Activated CD4-positive, alpha-beta memory T cell treated with anti-CD3 and anti-CD28 coated beads, Interleukin-2, amount 10 ng/mL, durations not matched to agents 7 days and 5 days (primary cell): ENCODE measurements at places on chromosomes 13 and 19.

GRCh38 chr13:91946498-91947070 lies 548.2 kb downstream of the GPC5 start:
- DNase-seq = no peak

DNA sequence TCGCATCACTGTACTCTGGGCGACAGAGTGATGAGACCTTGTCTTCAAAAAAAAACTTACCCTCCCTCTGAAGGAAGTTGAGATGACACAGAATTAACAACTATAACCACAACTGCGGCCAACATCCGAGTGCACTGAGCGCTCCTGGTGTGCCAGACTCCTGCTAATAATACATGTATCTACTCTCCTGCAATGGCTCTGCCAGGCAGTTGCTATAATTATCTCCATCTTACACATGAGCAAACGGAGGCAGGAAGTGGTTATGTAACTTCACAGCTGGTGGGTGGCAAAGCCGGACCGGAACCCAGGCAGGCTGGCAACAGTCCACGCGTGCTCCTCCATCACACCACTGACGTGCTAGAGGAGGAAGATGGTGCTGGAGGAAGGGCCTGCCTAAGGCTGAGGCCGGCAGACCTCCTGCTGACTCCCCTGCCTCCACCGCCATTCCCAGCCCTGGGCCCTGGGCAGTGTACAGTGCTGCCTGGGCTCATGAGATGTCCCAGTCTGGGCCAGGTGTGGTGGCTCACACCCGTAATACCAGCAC lies 12.6 kb downstream of the XRCC1 start:
- peak; percentile 85 for DNase-seq

- DNase-seq = no peak
These were observed 72.8 kb downstream of the GNG7 start for GRCh38 chr19:2629491-2630351.

GRCh38 chr13:110644892-110645521 lies 29.7 kb downstream of the NAXD start:
- DNase-seq = peak; percentile 64

- DNase-seq = no peak
These were observed 11.5 kb downstream of the THOP1 start for GRCh38 chr19:2796659-2797266.

GRCh38 chr13:39935155-39935554 lies 279.7 kb downstream of the COG6 start:
- DNase-seq = no peak

DNA sequence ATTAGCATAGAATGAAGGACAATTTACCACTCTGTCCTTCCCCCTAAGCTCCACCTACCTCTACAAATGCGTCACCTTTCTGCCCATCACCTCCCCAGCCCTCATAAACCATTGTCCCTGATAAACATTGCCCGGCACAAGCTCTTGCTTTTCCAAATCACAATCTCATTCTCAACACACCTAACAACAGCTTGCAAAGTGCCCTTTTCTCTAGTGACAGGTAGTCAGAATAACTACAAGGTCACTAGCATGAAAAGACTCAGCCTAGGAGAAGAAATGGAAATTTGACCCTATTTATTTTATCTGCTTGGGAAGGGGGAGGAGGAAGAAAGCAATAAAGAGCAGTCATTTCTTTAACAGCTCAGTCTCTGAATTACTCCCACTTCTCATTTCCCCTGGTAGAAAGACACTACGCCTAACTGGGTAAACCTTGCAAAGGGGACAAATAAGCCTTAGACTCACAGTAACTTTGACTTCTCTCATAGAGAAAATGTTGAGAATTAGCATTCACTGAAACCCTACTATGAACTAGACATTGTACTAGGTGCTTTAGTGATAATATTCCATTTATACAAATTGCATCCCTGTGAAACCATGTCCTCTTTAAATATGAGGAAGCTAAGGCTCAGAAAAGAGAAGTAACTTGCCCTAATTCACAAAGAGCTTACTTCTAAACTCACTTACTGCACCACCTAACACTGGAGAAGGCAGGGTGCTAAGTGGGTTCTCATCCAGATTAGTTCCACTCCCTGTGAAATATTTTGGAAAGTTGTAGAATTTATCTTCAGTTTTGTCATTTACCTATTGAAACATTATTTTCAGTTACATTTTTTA lies 116.2 kb upstream of the FNDC3A start:
- DNase-seq = no peak

DNA sequence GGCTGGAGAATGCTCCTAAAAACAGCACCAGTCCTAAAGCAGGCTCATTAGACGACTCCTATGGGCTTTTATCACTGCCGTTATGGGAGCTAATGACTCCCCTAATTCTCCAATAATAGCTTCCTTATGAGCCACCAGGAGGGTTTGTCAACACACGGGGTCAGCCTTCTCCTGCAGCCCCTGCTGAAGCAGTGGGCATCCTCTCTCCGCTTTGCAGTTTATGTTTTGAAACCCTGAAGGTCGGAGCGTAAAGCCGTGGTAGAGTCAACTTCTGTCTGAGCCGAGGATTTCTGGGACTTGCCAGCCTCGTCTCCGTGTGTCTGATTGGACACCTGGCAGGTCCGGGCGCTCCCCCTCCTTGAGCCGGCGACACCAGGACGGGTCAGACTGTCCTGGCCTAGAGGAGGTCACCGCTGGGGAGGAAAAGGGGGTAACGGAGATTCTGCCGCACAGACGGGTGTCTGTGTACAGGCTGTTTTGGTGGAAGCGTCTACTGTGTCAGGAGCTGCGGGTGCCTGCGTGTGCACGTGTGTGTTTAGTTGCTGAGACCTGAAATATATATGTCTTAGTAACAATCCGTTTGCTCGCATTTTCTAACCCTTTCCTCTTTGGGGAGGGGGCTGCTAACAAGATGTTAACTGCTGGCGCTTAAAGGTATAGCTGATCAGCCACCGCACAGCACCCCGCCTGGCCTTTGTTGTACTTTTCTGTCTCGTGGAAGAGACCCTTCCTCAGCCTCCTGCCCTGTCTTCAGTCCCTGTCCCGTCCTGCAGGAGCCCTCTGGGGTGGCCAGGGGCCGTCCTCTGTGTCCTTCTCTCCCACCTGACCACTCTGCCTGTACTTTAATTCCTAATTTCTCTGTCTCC lies 1.9 kb downstream of the KDM4B start:
- peak; percentile 23 for DNase-seq

DNA sequence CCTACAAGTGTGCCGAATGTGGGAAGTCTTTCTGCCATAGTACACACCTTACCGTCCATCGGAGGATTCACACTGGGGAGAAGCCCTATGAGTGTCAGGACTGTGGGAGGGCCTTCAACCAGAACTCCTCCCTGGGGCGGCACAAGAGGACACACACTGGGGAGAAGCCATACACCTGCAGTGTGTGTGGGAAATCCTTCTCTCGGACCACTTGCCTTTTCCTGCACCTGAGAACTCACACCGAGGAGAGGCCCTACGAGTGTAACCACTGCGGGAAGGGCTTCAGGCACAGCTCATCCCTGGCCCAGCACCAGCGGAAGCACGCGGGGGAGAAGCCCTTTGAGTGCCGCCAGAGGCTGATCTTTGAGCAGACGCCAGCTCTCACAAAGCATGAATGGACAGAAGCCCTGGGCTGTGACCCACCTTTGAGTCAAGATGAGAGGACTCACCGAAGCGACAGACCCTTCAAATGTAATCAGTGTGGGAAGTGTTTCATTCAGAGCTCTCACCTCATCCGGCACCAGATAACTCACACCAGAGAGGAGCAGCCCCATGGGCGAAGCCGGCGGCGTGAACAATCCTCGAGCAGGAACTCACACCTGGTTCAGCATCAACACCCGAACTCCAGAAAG lies 10.3 kb upstream of the ERVK3-1 start:
- DNase-seq = no peak

DNA sequence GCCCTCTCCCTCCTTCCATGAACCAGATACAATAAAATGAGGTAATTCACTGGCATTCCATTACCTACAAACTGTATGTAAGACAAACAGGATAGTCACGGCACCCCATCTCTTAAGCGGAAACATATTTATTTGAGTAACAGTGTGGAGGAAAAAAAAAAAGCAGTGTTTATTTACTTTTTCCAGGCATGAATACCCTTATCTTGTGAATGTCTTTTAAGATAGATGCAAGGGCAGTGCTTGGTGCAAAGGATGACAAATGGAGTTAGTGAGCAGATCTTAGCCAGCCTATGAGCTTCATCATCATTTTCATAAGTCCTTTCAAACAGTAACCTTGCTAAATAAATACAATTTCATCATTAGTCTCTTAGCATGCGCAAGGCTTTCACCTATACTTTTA lies 1661.8 kb upstream of the SPRY2 start:
- no peak for DNase-seq

GRCh38 chr19:31501427-31502195 lies 152.4 kb upstream of the TSHZ3 start:
- DNase-seq = no peak

DNA sequence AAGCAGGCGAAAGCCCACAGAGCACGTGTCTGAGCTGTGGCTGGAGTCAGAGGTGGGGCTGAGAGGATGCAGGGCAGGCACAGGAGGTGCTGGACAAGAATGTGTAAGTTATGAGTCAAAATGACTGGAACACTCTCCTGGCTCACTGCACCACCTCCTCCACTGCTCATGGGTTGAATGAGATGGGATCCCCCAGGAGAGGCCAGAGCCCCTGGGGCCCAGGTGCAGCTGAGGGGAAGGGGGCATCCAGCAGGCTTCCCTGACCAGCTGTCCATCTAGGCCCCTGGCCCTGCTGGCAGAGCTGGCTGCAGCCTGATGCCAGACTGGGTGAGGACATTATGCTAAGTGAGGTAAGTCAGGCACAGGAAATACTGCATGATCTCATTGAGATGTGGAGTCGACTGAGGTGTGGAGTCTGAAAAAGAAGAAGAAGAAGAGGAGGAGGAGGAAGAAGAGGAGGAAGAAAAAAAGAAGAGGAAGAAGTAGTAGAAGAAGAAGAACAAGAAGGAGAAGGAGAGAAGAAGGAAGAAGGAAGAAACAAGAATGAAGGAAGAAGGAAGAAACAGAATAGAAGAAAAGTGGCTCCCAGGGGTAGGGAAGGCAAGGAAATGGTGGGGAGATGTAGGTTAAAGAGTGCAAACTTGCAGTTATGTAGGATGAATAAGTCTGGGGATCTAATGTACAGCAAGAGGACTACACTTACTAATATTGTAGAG lies 747.4 kb downstream of the UQCRFS1 start:
- no peak for DNase-seq

- DNase-seq = peak; percentile 46
These were observed 27.3 kb downstream of the TM9SF2 start for GRCh38 chr13:99528547-99528946.

GRCh38 chr13:45055902-45056648 lies 64.2 kb upstream of the GTF2F2 start:
- no peak for DNase-seq

- DNase-seq = no peak
These were observed 59.3 kb downstream of the PEPD start for GRCh38 chr19:33462112-33462791.

GRCh38 chr19:17762505-17763229 lies 11.4 kb downstream of the FCHO1 start:
- DNase-seq = no peak

DNA sequence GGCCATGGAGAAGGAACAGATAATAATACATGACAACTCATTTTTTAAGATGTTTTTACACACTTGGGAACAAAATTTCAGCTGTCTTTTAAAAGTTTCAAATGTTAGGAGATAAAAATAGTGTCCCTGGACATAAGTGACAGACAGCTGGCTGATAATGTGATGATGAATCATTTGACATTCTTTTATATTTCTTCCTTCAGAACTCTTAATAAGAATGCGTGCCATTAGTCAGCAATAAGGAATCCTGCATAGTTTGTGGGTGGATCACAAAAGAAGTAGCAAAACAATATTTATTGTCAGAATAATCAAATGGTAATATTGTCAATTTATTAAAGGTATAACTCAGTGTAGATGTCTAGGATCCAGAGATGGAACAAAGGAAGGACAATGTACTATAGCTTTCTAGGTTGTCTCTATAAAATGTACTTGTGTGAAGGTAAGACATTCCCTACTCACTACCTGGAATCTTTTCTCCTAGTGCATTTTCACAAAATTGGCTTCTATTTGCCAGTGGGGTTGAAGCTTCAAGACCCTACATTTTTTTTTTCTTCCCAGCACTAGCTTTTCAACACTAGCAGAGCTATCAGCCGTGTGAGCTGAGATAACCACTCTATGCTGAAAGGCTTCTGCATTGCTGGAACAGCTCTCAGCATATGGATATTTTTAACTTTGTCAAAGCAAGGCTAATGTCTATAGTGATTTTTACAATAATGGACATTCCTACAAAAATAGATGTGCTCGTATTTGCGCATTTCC lies 175.6 kb upstream of the SLITRK6 start:
- DNase-seq = no peak

GRCh38 chr13:110042253-110042950 lies 256.0 kb upstream of the IRS2 start:
- no peak for DNase-seq

GRCh38 chr19:18438331-18439024 lies 545 bp upstream of the ISYNA1 start:
- no peak for DNase-seq

- DNase-seq = no peak
These were observed 14.9 kb upstream of the LATS2 start for GRCh38 chr13:21076253-21076652.

DNA sequence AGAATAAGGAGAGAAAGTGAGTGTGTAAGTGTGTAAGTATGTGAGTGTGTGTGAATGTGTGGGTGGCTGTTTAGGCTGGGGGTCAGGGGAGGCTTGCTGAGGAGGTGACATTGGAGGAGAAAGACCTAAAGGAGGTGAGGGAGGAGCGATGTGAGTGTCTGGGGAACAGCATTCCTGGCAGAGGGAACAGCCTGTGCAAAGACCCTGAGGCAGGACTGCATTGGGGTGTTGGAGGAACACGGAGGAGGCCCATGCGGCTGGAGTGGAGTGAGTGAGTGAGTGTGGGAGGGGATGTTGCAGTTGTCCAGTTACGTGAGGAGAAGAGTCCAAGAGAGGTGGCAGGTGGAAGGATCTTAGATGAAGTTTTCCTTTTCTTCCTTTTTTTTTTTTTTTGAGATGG lies 31.8 kb downstream of the NFILZ start:
- no peak for DNase-seq

- no peak for DNase-seq
These were observed 130.8 kb downstream of the OLFM4 start for GRCh38 chr13:53159431-53159830.

DNA sequence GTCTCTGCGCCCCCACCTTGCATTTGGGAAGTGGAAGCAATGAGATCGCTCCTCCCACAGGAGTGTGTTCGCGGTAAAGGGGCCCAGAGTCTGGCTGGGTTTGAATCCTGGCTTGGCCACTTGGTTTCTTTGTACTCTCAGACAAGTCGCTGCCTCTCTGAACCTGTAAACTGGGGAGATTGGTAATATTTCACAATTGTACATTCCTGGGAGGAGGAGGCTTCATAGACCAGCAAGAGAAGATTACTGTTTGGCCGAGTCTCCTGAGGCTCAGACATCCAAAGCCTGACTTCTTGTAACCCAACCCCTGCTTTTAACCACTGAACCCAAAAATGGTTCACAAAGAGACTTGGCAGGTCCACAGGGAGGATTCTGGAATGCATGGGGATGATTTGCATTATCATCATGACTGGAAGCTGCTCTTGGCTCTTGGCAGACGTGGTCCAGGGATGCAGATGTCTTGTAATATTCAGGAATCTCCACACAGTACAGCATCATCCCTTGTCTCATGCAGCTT lies 13.6 kb upstream of the STRN4 start:
- no peak for DNase-seq

- no peak for DNase-seq
These were observed 19.7 kb upstream of the LDLR start for GRCh38 chr19:11069561-11069960.

GRCh38 chr13:63435667-63436324 lies 2020.1 kb upstream of the PCDH20 start:
- DNase-seq = no peak
